ENCODE measurements at places on chromosomes 12 and 14.

GRCh38 chr14:52596320-52596719 lies 43.7 kb downstream of the GPR137C start:
- DNase-seq = no peak

- no peak for DNase-seq
Observed at GRCh38 chr14:26934151-26934550, 336.3 kb upstream of the NOVA1 start.

GRCh38 chr12:124381456-124382296 lies 86.8 kb downstream of the RFLNA start:
- no peak for DNase-seq

DNA sequence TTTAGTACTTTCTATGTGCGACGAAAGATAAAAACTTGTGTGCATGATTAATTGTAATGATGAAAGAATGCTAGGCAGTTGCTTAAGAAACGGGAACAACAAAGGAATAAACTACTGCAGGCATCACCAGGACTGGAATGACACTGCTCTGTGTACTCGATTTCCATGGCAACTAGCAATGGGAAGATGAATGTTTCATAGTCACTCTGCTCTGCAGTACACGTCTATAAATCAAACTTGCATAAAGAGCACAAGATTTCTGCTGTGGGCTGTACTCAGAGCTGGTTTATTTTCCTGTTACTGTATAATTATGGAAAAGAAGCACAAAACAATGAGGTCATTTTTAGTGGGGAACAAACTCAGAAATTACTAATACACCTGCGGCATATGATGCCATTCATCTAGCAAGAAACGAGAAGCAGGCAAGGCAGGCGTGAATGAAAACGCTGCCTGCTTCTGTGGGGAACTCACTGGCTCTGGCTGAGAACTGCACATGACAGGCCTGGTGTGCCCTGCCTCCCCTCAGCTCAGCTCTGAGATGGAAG lies 41.8 kb downstream of the EFCAB11 start:
- DNase-seq = no peak

All from T-helper 22 cell (primary cell).